ENCODE measurements at places on chromosomes 6 and 20.

GRCh38 chr6:101397199-101397598 is 3.7 kb downstream of the GRIK2 start:
- no peak for DNase-seq

- no peak for DNase-seq
Measured at GRCh38 chr20:62609279-62609720, 33.0 kb upstream of the SLCO4A1 start.

GRCh38 chr6:79127660-79128059 is 49.6 kb upstream of the PHIP start:
- no peak for DNase-seq

GRCh38 chr6:158027590-158028285 is 46.1 kb downstream of the SYNJ2 start:
- no peak for DNase-seq

GRCh38 chr20:5786930-5787795 is 37.0 kb downstream of the SHLD1 start:
- no peak for DNase-seq

- no peak for DNase-seq
Measured at GRCh38 chr6:43037197-43037596, 15.8 kb downstream of the RRP36 start.

DNA sequence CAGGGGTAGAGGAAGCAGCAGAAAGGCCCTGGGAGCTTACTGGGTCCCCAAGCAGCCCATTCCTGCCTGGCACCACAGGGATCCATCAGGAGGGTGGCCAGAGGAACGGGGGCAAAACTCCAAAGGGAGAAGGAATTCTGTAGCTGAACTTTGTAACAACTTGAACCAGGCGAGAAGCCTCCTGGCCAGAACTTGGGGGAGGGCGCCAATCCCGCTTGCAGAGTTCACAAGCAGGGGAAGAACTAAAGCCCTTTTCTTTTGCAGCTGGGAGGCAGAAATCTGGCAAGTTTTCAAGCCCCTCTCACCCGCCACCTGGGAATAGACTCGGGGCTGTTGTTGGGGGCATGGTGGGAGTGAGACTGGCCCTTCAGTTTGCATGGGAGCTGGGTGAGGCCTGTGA is 189.1 kb downstream of the PHF3 start:
- no peak for DNase-seq

DNA sequence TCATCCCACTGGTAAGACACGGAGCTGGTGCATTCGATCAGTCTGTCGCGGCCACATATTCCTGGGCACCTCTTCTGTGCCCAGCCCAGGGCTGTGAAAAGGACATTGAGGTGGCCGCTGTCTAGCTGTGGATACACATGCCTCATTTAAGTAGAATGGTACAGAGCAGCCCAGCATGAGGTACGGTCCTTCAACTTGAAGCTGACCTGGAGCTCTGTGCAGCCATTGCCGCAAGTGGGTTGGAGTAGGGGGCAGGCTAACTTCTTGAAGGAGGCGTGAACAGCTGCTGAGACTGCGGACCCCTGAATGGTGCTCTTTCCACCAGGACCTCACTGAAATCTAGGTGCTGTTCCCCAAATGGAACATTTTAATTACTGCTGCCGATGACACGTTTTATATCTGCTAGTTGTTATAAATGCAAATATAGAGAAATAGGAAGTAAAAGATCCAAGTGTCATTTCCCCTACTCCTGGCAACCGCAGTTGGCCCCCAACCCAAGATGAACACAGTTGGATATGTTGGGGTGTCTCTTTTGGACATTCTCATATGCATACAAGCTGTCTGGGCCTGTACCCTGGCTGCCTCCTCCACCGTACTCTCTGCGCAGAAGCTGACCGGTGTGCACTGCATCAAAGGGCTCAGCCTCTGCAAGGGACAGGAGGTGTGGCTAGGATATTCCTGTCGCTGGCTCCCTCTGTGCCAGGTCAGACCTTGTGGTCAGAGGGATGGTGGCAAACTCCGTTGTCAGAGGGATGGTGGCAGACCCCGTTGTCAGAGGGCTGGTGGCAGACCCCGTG is 86.1 kb downstream of the CDC5L start:
- no peak for DNase-seq

DNA sequence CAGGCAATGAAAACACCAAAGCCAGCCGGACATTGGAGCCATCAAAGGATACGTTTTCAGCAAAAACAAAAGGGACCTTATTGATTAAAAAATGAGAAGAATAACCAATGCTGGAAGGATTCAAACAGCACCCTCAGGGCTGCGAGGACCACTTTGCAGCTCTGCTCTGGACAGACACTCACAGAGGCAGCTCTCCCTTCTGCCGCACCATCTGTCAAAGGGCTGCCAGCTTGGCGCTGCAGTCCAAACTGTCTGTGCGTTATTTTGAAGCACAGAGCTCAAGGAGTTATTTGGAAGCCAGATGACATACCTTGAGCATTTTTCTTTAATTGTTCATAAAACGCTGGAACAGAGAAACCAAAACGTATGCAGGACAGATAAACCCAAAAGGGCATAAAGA is 85.2 kb downstream of the KIF16B start:
- no peak for DNase-seq

- no peak for DNase-seq
Measured at GRCh38 chr20:37314099-37314498, 24.6 kb downstream of the MANBAL start.

- no peak for DNase-seq
Measured at GRCh38 chr6:2697291-2697690, 53.4 kb downstream of the MYLK4 start.

GRCh38 chr6:33446356-33446755 is 8.0 kb upstream of the ZBTB9 start:
- no peak for DNase-seq

GRCh38 chr20:36440370-36441026 is 100.8 kb upstream of the MYL9 start:
- DNase-seq: no peak

DNA sequence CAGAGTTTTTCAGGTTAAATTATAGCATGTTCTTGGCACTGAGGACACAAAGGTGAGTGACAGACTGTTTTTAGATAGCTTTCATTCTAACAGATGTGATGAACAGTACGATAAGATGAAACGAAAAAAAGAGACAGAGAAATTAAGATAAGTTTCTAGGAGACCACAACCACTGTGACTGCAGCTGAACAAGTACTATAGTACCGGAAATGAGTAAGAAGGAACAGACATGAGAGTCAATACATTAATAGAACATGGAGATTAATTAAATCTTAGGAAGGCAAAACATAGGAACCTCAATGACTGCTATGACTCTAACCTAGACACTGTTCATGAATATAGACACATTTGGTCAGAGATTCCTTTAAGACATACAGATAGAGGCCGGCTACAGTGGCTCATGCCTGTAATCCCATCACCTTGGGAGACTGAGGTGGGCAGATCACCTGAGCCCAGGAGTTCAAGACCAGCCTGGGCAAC is 40.2 kb downstream of the HBS1L start:
- DNase-seq: no peak

DNA sequence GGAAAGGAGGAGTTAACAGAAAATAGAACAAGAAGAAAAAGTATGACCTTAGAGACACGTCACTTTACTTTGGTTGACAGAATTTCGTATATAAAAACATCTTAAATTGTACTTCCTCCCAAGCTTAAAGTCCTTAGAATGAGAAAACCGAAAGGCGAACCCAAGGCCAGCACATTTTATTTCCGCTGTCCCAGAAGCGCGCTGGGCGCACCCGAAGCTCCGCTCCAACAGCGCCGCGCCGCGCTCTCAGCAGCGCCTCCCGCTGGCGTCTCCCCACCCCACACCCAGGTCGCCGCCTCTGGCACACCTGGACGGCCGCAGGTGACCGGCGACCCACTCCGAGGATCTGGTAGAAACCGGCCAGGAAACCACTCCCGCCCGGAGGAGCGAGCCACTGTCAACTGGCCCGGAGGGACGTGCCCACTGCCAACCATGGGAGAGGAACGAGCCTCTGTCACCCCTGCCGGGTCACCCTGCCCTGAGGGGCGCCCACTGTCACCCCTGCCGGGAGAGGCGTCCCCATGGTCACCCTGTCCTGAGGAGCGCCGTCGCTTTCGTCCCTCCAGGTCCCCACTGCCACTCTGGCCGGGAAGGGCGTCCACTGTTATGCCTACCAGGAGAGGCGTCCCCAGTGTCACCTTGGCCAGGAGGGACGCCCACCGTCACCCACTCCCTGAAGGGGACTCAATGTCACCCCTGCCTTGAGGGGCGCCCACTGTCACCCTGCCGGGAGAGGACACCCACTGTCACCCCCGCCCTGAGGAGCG is 824 bp downstream of the MPC1 start:
- no peak for DNase-seq

- DNase-seq: no peak
Measured at GRCh38 chr6:25717866-25718740, 36.4 kb upstream of the SLC17A4 start.

DNA sequence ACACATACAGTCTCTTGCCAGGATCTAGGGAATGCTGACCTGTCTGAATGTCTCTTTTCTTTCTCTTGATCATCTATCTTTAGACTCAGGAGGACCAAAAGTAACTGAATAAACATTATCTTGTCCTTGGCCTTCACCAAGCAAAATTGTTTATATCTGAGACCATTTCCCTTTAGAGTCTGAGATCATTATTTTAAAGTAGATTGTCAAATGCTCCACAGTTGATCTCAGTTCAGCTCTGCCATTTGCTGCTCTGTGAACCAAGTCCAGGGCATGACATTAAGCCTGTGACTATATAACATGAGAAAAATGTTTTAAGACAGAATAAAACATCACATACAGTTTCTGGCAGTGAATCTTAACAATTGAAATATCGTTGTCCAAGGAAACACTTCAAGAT is 148.3 kb upstream of the NRSN1 start:
- no peak for DNase-seq

- no peak for DNase-seq
Measured at GRCh38 chr6:166529586-166529985, 56.9 kb downstream of the RAMACL start.

DNA sequence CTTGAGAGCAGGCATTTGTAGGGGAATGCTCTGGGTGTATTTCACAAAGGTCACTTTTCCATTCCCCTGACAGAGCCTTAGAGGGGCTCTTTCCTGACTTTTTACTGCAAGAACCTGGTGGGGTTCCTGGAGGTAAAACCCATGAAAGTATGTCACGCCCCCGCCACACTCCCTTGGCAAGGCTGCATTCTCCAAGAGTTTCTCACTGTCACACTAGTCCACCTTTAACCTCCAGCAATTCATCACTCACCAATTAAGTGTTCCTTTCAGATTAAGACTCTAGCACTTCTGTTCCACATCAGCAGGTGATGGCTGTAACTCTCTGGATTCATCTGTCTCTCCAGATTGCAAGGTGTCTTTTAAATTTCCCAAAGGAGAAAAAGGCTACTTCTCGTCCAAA is 32.7 kb upstream of the NKX2-4 start:
- DNase-seq: no peak

DNA sequence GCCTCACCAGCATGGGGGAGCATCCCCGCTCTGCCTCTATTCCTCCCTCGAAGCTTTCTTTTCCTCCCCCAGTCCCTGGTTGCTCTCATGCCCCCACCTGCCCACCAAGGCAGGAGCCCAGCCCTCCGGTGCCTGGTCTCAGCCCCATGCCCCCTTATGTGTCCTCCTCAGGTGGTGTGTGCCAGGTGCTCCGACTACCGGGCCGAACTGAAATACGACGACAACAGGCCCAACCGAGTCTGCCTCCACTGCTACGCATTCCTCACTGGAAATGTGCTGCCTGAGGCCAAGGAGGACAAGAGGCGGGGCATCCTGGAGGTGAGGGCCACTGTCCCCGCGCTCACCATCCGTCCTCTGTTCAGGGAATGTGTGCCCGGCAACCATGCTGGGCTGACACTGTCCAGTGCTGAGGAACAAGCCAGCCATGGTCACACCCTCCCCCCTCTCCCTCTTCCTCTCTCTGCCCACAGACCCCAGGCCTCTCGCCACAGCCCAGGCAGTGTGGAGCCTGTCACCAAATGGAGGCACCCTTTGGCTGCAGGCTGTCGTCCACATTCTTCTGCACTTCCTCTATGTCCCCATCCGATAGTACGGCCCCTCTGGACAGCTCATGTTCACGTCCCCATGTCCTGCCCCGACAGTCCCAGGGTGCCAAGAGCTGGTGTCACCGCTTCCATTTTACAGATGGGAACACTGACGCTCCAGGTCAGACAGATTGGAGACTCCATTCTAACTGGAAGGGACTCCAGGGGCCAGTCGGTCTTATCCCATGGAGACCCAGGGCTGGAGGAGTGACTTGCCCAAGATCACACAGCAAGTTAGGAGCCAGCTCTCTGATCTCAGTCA is 20.4 kb downstream of the FGD2 start:
- no peak for DNase-seq

DNA sequence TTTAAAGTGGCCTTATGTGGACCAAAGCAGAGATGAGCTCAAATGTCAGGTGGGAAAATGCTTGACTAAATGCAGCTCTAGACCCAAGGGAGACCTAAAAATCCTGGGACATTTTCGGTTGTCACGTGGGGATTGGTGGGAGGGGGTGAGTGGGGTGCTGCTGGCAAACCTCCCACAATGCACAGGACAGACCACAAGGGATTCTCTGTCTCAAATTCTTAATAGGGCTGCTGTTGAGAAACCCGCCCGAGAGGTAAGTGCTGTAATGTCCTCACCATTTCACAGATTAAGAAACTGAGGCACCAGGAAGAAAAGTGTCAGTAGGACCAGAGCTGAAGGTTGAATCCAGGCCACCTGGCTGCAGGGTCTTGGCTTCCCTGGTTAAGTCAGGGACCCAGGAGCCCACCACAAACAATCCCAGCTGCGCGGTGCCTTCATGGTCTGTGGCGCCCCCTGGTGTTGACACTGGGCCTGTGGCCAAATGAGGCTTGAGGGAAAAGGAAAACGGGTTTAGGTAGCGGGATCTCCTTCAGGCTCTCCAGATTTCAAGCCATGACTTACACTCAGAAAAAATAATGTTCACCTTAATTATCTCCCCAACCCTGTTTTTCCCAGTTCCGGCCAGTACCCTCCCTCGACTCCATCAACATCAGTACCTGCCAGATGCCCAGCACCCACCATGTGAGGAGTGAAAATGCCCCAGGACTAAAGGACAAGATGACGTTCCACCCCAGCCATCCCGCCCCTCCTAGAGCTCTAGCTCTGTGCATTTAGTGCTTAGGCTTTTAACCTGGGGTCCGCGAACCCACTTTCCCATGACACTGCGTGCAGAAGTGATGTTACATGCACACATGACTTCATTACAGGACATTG is 7.2 kb downstream of the HLA-G start:
- no peak for DNase-seq

- DNase-seq: no peak
Measured at GRCh38 chr6:35711731-35712130, 23.0 kb upstream of the FKBP5 start.

DNA sequence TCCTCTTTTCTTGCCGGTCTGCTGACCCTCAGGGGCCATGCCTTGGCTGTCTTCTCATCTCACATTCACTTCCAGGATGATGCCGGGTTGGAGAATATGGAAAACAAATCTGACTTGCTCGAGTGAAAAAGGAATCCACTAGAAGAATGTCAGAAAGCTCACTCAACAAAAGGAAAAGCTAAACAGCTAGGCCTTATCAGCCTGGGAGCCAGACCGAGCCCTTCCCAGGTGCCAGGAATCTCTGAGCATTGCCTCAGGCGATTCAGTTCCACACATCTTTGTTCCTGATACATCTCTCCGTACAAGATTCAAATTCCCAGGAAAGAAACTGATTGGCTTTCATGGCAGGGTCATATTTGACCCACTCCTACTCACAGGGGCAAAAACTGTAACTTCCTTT is 9.2 kb upstream of the OSER1 start:
- DNase-seq: no peak

- DNase-seq: no peak
Measured at GRCh38 chr20:60001108-60001507, 42.9 kb downstream of the CDH26 start.
